Thyroid gland (tissue), 4 donors: ENCODE measurements at places on chromosomes 7 and 10.
A peak's percentile ranks its signal among the peaks of the same experiment; 100 is the strongest.

DNA sequence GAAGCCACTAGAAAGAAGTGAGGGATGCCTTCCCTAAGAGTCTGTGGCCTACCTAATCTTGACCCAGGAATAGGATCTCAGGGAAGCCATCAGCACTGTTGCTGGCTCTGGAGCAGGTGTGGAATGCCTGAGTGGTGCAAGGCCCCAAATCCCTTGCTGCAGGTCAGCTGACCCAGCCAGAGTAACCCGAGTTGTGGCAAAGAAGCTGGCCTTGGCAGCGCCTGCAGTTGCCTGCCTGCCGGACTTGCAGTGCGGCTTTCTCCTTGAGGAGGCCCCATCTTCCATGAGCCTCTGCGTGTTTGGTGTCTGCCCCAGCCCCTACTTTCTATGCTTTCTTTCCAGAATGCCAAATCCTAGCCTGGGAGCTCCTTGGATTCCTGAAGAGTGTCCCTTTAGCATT lies 5.8 kb downstream of the KIAA1217 start:
- peak; percentile 74 for DNase-seq

DNA sequence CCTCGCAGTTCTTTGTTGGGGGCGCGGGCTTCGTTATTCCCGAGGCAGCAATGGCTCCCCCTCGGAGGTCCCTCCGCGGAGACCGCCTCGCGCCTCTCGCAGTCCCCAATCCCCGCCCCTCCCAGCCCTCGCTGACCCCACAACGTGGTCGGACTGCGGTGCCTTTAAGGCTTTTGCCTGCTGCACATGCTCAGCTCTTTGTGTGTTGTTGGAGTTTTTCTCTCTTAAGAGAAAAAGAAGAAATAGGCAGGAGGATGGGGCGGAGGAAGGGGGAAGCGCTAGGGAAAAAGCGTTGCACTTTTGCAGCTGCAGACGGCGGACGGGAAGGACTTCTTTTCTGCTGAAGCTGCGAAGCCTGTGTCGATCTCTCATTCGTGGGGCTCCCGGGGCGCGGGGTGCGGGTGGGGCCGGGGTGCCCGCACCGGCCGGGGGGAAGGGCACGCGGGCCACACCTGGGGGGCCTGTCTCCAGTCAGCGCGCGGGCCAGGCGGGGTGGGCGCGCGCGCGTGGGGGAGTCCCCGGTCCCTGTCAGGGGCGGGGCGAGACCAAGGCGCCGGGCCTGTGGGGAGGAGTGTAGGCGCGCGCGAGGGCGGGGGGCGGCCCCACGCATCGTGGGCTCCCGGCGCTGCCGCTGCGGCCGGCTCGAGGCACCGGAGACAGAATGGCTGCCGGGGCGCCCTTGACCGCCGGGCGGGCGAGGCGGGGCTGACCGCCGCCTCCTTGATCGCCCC lies 445 bp upstream of the ATRNL1 start:
- DNase-seq: peak; percentile 22

DNA sequence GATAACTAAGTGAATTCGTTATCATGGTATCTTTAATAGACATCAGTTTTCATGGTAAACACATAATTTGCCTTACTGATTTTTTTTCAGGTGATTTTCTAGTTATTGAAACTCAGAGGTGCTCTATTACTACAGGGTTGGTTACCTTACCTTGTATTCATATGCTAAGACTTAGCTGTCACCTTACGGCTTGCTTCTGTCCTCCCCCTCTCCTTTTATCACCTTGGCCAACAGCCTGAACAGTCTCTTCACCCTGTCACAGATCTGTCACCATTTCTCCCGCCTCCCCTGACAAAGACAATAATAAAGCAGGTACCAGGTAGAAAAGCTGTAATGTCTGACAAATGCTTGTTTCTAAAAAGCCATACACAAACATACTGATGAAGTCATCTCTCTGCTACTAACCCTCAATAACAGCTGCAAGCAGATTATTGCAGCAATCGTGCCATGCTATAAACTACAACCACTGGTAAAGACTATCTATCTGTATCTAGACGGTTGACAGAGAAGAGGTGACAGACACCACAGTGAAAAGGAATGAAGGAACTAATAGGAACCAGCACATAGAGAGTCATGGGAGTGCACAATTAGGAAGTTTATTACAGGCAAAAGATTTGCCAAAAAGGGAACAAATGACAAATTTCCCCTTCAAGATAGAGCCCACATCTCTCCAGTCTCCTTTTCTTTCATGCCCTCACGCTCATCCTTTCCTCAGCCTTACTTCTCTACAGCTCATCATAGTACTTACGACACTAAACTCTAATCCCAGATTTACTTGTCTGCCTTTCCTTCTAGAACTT lies 57.2 kb downstream of the ARHGAP12 start:
- DNase-seq: no peak

DNA sequence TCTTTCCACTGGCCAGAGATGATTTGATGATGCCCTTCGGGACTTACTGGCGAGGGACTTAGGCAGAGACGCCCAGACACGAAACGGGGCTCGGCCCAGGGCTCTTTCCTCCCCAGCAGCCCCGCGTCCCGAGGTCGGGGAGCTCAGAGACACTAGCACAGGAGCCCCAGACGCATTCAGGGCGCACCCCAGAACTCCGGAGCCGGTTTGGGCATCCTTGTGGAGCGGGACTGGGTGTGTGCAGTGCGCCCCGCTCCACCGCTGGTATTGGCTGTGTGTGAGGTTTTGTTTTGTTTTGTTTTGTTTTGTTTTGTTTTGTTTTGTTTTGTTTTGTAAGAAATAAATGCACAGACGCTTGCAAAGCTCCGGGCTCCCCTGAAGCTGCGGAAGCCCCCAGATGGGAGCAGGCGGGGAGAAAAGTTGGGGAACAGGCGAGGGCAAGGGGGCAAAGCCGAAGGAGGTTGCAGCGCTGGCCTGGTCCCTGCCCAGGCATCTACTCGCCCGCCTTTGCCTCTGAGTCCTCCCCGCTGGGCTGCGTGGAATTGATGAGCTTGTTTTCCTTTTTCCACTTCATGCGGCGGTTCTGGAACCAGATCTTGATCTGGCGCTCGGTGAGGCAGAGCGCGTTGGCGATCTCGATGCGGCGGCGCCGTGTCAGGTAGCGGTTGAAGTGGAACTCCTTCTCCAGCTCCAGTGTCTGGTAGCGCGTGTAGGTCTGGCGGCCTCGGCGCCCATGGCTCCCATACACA lies 1.9 kb upstream of the HOXA5 start:
- no peak for DNase-seq

GRCh38 chr7:119630406-119630969 lies 642.5 kb upstream of the KCND2 start:
- DNase-seq: no peak
